Activated B cell treated with CpG ODN at 0.5 μM for 24 hours (primary cell): ENCODE measurements at places on chromosomes 5 and 9.

GRCh38 chr5:160703547-160704189 lies 148.3 kb downstream of the ATP10B start:
- DNase-seq, result no peak

DNA sequence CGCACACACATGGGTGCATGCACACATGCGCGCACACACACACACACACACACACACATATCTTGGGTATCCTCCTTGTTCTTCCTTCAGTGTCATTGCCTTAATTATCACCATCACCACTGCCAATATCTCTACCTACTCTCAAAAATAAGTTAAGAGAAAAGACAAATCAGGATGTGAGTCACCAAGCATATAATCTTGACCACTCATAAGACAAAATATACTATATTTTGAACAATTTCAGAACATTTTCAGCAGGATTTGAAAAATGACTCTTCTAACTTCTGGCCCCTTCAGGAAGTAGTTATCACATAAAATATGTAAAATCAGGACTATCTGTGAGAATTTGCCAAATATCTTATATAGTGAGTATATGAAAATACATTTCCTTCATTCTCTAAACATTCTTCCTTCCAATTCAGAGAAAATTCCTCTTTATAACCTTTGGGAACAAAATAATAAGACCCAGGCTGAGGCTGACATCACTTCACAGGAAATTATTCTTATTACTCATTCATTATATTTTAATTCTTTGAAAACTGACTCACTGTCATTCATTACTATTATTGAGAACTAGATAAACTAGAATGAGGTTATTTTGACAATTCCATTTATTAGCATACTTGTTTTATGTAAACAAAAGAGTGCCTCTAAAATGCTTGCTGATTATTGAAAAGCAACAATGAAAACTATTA lies 772.0 kb upstream of the ACO1 start:
- no peak for DNase-seq

DNA sequence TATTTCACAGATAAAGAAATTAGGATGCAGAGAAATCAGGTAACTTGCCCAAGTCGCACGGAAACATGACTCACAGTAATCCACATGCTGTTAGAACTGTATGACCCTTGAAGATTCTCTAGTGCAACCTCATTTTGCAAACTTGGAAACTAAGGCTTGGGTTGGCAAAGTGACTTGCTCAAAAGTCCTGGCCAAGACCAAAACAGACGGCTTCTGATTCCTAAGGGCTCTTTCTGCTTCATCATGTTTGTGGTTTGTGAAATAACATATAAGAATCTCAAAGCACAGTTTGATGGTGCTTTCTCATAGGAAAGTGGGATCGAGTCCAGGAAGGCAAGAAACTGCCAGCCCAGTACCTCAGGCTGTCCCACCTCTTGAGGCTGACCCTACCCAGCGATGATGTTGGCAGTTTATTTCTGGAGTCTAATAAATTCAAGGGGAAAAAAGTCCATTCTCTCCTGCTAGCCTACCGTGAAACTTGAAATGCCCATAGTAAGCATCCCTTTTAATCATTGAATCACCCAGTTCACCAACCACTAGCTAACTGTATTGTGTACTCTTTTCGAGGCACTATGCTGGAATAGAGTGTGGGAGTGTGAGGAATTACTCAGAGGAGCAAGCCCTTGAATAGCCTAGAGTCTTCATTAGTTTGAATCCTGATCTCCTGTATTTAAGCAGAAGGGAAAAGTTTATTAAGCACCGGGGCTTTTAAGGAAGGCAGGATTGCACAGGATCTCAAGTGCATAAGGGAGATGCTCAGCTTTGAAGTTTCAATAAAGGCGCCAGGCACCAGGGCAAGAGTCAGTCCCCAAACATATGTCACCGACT lies 14.1 kb downstream of the CAPSL start:
- no peak for DNase-seq

DNA sequence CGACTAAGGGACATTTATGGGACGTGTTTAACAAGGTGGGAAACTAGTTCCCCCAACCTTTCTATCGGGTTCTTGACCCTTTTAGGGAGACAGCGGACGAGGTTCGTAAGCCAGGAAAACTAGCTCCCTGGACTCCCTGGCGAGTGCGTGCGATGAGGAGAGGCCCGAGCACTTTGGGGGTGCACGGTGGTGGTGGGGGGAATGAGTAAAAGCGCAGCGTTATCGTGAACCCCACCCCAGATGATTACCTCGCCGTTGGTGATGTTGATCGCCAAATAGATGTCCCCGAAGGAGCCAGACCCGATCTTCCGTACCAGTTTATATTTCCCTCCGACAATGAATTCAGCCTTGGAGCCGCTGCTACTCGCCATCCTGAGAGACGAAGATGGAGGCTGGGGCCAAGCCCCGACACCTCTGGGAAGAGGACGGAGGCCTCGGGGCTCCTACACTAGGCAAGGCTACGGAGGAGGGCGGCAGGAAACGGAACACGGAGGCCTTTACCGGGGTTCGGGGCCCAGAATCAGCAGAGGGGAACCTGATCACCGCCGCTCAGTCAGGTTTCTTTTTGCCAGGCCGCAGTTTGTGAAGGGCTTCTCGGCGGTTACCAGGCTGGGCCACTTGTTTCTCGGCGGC lies 529 bp downstream of the CSNK1A1 start:
- no peak for DNase-seq

GRCh38 chr5:124963236-124963919 lies 216.9 kb upstream of the ZNF608 start:
- no peak for DNase-seq

DNA sequence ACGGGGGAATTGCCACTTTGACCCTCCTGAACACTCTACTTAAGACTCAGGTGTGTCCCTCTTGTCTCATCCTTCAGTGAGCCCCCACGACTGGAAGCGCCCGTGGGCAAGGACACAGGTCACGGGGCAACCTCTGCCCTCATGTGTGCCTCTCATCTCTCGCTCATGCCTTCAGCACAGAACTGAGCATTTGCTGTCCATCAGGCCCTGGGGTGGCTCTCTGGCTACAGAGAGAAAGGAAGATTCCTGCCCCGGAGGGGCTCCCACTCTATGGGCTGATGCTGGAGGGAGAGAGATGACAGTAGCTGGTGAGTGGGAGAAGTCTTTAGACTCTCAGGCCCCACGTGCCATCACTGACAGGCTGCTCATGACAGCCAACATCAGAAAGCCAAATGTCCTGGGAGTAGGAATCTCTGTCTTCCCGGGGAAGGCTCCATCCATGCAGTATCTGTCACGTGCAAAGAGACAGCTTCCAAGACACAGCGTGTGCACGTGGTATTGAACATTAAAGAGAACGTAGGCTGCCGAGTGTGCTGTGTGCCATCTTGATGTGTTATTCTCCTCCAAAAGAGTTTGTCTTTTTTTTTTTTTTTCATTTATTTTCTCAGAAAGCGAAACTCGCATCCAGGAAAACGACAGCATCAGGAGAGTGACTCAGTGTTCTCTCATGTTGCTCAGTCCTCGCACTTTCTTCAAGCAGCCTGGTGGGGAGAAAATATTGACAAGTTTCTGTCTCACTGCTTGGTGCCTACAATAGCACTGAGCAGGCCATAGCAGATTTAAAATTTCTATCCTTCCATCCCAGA lies 190.5 kb downstream of the GAS1 start:
- DNase-seq, result no peak

DNA sequence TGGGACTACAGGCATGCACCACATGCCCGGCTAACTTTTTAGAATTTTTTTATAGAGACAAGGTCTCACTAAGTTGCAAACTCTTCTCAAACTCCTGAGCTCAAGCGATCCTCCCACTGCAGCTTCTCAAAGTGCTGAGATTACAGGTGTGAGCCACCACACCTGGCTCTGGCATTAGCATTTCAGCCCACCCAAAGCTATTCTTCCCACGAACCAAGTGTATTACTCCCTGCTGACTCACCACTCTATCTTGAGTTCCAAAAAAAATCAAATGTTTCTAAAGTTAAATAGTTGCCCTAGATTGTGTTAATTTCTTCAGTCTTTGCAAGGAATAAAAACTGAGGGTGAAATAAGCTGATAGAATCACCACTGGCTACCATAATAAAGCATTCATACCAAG lies 205.5 kb downstream of the ARRDC3 start:
- no peak for DNase-seq

DNA sequence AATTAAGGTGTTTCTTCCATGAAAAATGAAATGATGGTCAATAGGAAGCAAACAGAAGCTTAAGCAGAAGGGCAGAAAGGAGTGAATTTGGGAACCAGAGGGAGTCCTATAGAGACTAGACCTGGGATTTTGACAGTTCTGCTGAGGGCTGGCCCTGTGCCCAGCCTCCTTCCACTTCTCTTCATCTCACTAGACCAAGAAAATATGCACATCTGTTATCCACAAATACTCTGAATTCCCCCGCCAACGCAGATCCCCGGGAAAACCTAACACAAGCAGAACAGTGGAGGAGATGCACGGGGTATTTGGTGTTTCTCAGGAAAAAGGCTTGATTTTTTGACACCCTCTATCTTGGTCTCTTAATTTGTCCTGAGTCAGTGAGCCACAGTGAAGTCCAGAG lies 22.7 kb downstream of the GRIA1 start:
- no peak for DNase-seq

DNA sequence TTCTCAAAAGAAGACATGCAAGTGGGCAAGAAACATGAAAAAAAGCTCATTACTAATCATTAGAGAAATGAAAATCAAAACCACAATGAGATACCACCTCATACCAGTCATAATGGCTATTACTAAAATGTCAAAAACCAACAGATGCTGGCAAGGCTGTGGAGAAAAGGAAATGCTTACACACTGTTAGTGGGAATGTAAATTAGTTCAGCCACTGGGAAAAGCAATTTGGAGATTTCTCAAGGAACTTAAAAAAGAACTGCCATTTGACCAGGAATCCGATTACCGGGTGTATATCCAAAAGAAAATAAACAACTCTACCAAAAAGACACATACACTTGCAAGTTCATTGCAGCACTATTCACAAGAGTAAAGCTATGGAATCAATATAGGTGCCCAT lies 595.4 kb upstream of the RIOK2 start:
- DNase-seq, result no peak

DNA sequence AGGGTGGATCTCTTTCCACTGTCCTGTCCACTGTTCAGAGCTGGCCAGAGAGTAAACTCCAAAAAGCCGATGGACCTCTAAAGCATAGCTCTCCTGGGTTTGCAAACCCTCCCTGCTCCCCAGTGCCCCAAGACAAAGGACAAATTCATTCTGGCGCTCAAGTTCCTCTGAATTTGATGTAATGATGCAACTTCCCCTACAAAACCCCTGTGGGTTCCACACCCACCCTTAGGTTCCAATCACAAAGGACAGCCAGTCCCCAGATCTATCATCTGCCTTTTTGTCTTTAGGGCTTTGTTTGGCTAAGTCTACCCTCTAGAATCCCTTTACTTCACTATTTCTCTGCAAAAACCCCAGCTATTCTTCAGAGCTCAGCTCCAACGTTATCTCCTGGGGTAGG lies 57.4 kb upstream of the SLC25A51 start:
- DNase-seq, result no peak

DNA sequence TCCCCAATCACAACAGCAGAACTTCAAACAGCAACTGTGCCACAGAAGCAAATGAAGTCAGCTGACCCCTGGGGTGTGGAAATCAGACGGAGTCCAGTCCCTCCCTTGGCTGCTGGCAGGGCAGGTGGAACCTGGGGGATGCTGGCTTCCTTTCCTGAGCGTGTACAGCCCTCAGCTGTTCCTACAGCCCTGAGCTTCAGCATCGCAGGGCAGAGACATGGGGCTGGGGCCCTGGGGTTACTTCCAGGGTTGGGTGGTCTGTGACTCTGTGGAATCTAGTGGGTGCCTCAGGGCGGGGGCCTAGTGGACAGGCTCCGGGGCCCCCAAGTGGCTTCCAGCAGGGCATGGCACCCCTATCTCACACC lies 7.3 kb upstream of the RXRA start:
- no peak for DNase-seq

- no peak for DNase-seq
Measured at GRCh38 chr9:73981405-73981804, 515.7 kb upstream of the RORB start.

DNA sequence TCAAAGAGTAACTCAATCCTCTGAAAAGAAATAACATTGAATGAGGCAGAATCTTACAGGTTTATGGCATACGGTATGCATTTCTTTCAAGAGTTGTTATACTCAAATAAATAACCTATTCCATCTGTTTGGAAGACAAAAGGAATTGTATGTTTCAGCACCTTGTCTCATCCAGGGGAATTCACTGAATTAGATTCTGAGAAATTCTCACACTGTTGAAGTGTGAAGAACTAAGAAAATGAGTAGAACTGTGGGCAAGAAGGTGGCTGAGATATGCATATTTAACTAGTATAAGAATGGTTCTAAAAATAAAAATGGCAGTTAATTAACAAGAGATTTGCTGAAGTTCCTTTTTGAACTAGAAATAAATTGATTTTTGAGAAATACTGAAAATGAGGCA lies 279.3 kb upstream of the DAP start:
- DNase-seq, result no peak

DNA sequence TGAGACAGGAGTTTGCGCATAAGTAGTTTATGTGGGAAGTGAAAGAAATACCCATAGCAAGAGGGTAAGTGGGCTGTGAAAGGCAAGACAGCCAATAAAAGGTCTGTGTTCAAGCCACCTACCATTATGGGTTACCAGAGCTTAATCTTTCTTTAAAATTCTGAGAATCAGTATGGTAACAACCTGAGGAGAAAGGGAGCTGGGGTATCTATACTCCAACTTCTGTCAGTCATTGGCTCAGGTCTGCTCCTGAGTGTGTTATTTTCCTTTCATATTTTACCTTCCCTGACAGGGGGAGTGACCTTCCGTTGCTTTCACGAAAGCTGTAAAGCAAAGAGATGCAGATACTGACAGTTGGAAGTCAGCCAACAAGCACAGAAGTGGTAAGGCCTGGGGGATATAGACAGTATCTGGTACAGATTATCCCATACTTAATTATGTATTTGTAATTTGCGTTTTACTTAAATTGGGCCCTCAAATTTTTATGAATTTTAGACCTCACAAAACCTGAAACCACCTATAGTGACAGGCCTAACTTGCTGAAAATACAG lies 233.4 kb downstream of the RAB3C start:
- DNase-seq, result no peak

DNA sequence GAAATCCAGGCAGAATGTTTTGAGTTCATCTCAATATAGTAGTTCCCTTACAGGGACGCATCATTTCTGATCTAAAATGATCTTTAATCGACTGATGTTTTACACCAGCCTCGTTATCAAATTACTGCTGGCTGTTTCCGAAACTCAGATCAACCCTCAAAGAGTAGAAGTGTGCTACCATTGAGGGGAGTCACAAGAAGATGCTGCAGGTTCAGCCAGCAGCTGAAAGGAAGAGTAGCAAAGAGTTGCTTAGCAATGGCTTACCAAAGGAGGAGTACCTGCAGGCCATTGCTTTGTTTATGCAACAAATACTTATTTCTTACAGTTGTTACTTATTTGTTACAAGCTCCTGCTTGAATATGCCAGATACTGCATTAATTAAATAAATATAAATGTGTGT lies 144.1 kb downstream of the EBF1 start:
- no peak for DNase-seq

GRCh38 chr9:121551985-121552753 lies 52.5 kb upstream of the GGTA1 start:
- DNase-seq, result no peak

GRCh38 chr5:74497706-74498105 lies 142.8 kb downstream of the ENC1 start:
- no peak for DNase-seq
